Peyer's patch (tissue), 4 donors: ENCODE measurements at places on chromosomes 6 and 20. TPM values are rescaled to one million over a fixed set of nuclear protein-coding genes. Genes with fewer than 3 reads are reported as not detected.

GRCh38 chr6:11921017-11921438 is 91.1 kb upstream of the HIVEP1 start:
- no peak for DNase-seq
- H3K36me3 ChIP-seq: no peaks in the 10 kb centered on the region
- no peaks in the 10 kb centered on the region for H3K27me3 ChIP-seq
- H3K4me3 ChIP-seq: no peak overlapping the region

DNA sequence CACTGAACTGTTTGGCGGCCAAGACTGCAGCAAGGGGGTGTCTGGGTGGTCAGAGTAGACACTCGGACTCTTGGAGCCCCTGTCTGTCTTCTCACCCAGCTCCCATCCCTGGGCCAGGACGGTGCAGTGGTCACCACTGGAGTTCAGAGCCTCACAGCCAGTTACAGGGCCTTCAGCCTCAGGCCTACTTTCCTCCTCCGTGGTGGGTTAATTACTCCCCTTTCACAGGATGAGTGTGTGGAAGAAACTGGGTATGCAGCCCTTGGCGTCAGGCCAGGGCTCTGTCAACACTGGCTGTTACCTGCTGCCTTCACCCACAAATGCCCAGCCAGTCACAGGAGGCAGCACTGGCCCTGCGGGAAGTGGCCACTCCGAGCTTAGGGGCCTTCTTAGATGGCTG is 1.8 kb upstream of the YTHDF1 start:
- no peak overlapping the region for H3K27ac ChIP-seq
- no peaks in the 10 kb centered on the region for H3K36me3 ChIP-seq
- no peaks in the 10 kb centered on the region for H3K27me3 ChIP-seq
- H3K4me1 ChIP-seq: no peaks in the 10 kb centered on the region
- no peak overlapping the region for H3K4me3 ChIP-seq

R3HDML gene
- not detected for total RNA-seq

- peaks cover 7% of the 10 kb centered on the region for H3K36me3 ChIP-seq
- H3K4me3 ChIP-seq: no peak overlapping the region
- H3K4me1 ChIP-seq: no peaks in the 10 kb centered on the region
- DNase-seq: no peak
- H3K27ac ChIP-seq: no peak overlapping the region
Observed at GRCh38 chr6:109373331-109373730, 8.9 kb downstream of the CD164 start.

- no peaks in the 10 kb centered on the region for H3K27me3 ChIP-seq
- H3K36me3 ChIP-seq: no peaks in the 10 kb centered on the region
- DNase-seq: peak; percentile 58
- no peak overlapping the region for H3K27ac ChIP-seq
- peak overlapping the region; percentile 31 for H3K4me3 ChIP-seq
- peaks cover 3% of the 10 kb centered on the region for H3K4me1 ChIP-seq
Observed at GRCh38 chr6:37566111-37566949, 66.6 kb upstream of the CCDC167 start.

- no peaks in the 10 kb centered on the region for H3K27me3 ChIP-seq
- no peaks in the 10 kb centered on the region for H3K4me1 ChIP-seq
- H3K36me3 ChIP-seq: no peaks in the 10 kb centered on the region
- DNase-seq: no peak
- H3K27ac ChIP-seq: no peak overlapping the region
Observed at GRCh38 chr6:46035242-46035641, 19.6 kb upstream of the CLIC5 start.

MDFI gene
- 2.4 TPM for total RNA-seq

CTAGE9 gene
- total RNA-seq: not detected
